Stimulated activated CD8-positive, alpha-beta memory T cell treated with anti-CD3 and anti-CD28 coated beads, Interleukin-15, amount 100 ng/mL, for 24 hours (primary cell): ENCODE measurements at places on chromosomes 2 and 18.

- no peak for DNase-seq
Measured at GRCh38 chr2:101518578-101519492, 43.9 kb upstream of the RFX8 start.

DNA sequence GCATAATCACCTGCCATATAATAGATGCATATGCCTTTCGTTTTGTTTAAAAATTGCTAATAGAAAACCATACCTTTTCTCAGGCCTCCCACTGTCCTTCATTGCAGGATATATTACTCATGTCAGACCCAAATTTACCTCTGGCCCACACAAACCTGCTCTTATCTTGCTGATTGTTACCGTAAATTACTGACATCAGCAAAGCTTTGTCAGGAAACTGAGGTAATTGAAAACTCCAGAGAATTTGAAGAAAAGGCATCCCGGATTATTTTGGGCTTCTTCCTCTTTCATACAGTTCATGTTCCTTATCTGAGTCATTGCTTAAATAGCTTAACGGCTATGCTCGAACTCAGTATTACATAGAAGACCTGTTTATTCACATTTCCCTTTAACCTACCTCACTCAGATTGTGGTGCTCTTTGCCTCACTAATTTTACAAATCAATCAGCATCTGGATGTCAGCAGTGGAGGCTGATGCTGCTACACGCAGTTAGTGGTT, 145.7 kb downstream of the ZEB2 start:
- no peak for DNase-seq

DNA sequence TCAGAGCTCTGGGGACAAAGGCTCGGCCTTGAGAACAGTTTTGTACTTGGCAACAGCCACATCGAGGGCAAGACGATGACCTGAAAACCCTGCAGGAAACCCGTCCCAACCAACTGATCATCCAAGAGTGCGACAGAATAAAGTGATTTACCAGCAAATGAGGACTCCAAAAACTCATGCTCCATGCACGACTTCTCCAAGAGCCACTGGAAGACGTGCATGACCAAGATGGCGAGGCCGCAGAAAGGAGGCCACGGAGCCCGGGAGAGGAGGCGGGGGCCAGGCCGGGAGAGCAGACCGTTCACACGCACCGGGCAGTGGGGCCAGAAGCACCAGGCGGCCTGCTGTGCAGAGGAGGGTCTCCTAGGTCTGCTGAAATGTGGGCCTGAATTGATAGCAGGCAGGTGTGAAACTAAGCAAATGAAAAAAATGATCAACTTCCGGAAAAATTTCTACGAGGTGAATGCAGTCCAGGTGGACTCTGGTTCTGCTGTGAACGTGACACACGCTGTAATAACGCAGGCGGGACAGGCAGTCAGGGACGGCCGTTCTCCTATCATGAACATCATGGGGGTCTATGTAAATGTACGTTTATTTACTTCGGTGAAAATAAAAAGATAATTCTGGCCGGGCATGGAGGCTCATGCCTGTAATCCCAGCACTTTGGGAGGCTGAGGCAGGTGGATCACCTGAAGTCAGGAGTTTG, 252.2 kb downstream of the HDAC4 start:
- DNase-seq, result no peak

DNA sequence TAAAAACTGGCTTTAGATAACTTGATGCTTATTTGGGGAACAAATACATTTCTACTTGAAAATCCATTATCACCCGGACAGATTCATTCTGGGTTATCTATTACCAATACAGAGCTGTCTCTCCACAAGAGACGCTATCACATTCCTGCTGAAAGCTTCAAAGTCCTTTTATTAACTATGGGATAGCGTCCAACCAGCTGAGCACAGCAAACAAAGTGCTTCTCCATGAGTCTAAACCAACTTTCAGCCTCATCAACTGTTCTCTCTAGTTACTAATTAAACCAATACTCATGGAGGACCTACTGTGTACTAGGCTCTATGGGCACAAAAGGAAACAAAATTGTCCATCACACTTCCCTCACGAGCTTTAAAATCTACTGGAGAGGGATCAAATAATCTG, 132.8 kb downstream of the L3MBTL4 start:
- DNase-seq, result no peak

DNA sequence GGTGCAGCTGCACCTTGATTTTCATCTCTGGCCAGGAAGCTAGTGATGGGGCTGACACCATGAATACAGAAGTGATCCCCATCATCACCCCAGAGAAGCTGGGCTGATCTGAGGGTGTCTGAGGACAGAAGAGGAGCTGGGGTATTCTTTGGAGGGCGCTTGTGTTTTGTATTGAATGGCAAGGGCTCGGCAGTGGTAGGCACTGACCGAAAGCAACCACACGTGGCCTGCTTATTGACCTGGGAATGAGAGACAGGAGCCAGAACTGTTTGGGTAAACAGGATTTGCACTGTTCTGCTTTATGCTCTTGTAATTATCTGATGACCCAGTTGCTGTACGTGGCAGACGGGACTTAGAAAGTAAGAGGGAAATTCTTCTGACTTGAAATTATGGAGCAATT, 62.6 kb upstream of the RPL31 start:
- DNase-seq, result no peak

- no peak for DNase-seq
Measured at GRCh38 chr2:152658221-152658620, 59.0 kb downstream of the PRPF40A start.

DNA sequence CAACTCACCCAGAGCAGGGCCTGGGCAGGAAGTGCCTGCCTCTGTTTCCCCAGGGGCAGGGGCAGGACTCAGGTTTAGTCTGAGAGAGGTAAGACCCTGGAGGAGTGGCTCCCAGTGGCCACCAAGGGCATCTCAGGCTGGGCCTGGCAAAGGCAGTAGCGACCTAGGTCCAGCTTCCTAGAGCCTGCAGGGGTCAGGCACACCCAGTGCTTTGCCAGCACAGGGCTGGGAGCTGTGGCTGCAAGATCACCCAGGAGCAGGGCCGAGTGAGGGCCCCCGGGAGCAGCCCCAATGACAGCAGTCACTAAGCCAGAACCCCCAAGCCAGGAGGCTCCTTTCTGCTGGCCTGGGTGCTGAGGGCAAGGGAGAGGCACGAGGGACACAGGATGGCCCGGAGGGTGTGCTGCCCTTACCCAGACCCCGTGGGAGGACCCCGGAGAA, 8.8 kb upstream of the DUSP2 start:
- DNase-seq, result no peak

GRCh38 chr2:3602553-3603339, 7.8 kb downstream of the COLEC11 start:
- DNase-seq, result no peak
